ENCODE measurements at places on chromosomes 2 and 18. TPM values are rescaled to one million over a fixed set of nuclear protein-coding genes. Genes with fewer than 3 reads are reported as not detected.

DNA sequence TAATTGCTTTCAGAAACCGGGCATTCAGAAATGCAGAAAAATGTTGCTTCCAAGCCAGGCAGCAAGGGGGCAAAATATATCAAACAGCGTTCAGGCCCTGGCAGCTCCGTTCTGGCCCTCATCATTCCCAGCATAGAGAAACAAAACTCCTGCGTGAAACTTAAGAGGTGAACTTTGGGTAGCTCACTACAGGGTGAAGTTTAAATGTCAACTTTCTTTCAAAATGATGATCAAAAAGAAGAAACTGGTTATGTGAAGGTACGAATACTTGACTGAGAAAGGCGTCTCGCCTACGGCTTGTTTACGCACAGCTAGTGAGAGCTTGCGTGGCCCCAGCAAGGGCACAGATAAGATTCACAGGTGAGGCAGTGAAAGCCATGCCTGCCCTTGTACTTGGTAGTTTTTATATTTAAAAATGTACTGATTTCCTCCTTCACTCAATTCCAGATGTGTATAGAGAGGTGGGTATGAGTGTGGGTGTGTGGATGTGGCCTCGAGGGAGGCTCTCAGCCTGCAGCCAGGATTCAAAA lies 127.5 kb downstream of the NFATC1 start:
- no peak for DNase-seq

DNA sequence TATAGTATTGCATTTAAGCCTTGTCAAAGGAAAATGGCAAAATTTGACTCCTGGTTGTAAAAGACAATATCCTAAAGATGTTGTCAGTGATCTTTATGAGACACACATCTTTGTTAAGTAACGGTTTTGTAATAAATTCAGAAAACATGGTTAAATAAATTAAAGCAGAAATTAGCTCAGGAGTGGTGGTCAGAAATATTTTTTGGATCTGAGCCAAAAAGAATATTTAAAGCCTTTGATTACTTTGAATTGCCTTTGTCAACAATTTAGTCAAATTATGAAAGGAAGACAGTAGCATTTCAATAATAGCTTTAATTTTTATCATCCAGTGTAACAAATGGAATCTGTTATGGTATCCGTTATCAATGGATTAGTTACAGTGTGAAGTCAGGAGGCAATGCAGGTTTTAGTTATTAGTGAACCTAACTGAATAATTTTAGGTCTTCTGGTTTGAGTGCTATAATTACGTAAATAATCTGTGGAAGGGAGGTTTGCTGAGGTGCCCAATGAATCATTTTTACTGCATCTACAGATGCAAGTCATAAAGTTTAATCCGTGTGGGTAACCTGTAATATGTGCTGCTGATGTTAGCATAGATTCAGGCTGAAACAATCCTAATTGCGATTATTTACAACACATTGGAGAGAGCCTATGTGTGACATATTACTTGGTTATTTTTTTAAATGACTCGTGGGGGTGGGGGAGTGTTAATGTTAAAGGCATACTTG lies 42.7 kb downstream of the SMAD4 start:
- no peak for DNase-seq

GRCh38 chr2:237294460-237294859 lies 119.5 kb downstream of the COL6A3 start:
- no peak for DNase-seq

- no peak for DNase-seq
Observed at GRCh38 chr2:106115250-106115649, 78.9 kb downstream of the UXS1 start.

DNA sequence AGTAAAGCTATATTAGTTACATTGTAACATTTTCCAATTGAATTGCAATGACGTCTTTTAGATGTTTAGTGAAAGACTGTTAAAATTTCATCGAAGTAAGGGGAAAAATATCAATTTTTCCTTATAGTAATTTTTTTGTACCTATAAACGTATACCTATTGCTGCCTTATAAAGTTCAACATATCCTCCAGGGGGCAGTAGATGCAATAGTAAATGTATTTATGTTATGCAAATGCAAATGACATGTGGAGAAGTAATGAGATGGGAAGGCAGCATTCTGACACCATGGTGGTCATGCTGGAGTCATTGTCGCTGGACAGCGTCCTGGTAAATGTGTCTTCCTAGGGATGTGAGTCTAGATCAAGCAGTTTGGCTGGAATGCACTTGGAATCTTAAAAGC lies 38.7 kb downstream of the MSTN start:
- no peak for DNase-seq

LIMS4 gene
- total RNA-seq, result 0.76 TPM

FBXO48 gene
- 0.46 TPM for total RNA-seq

GRCh38 chr2:232587512-232587911 lies 37.0 kb downstream of the EIF4E2 start:
- no peak for DNase-seq

FASTKD2 gene
- total RNA-seq, result 32.8 TPM

DNA sequence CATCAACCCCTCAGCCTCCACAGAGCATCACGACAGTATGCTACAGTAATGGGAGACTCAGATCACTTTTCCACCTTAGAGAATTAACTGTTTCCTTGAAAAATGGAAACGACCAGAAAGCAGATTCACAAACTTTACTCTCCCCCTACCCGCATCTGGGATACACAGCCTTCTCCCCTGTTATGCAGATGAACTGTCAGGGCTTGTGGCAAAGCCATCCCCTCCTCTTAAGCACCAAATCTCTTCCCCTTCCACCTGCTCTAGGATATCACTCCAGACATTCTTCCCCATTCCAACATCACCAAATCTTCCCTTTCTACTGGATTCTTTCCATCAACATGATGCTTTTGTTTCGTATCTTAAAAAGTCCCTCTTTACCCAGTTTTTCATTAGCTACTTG lies 26.4 kb downstream of the NEB start:
- no peak for DNase-seq

DNA sequence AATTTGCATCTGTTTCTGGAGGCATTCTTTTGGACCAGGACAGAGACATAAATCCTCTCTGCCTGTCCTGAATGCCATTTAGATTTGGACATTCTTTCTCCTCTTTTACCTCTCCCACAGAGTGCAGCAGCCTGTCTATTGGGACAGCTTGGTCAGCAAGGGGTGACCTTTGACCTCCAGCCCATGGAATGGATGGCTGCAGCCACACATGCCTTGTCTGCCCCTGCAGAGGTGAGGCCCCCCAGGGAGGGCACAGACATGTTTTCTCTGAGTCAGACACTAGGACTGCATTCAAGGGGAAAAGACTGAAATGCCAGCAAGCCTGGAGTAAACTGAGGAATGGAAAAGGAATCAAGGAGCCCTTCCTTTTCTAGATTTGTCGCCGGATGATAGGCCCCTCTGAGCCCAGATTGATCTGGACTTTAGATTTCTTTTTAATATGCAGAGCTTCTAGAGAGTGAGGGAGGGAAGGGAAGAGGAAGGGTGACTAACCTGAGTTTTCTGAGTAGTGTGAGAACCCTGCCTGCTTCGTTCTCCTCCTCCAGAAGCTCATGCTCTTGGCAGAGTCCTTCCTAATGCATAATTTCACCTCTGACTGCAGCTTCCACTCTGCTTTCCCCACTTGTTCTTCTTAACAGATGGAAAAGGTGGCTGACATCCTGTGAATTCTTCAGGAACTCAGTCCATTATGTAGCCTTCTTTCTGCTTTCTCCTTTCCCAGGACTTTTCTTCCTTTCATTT lies 16.1 kb upstream of the TTLL4 start:
- DNase-seq, result no peak

GRCh38 chr2:241011751-241012510 lies 13.5 kb downstream of the SNED1 start:
- DNase-seq, result peak; percentile 69

- DNase-seq, result no peak
Observed at GRCh38 chr18:78701771-78702396, 277.7 kb upstream of the SALL3 start.

KLHL41 gene
- total RNA-seq, result 3.1 TPM

G6PC2 gene
- total RNA-seq, result not detected

- DNase-seq, result no peak
Observed at GRCh38 chr18:62107881-62108280, 79.0 kb downstream of the PIGN start.

UPP2 gene
- not detected for total RNA-seq

Data from upper lobe of left lung (tissue), 6 donors.